Stimulated activated CD4-positive, alpha-beta T cell treated with anti-CD3 and anti-CD28 coated beads, Interleukin-15, amount 100 ng/mL, for 1 hour (primary cell): ENCODE measurements at places on chromosomes 3 and 15.
A peak's percentile ranks its signal among the peaks of the same experiment; 100 is the strongest.

DNA sequence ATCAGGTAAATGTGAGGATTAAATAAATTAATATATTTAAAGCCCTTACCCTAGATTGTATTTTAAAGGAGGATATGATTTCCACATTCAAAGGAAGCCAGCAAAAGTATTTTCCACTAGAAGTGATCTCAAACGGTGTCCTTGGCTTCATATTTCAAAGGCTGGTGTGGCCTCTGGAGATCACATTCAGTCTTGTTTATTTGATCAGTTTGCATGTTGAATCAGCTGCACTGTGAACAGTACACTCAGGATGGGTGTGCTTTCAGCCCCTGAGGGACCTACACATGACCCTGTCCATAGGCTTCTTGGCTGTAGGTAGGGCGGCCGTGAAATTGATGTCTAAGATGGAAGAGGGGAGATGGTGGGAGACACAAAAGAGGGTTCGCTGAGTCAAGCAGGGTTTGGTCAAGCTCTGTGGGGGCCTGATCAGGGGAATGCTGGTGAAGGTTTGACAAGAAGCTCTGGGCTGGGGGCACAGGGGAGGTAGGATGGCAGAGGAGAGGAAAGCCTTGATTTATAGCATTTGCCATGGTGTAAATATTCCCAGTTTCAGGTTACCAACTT is 21.9 kb downstream of the CYP8B1 start:
- no peak for DNase-seq

GRCh38 chr3:32002561-32003368 is 21.2 kb downstream of the ZNF860 start:
- no peak for DNase-seq

DNA sequence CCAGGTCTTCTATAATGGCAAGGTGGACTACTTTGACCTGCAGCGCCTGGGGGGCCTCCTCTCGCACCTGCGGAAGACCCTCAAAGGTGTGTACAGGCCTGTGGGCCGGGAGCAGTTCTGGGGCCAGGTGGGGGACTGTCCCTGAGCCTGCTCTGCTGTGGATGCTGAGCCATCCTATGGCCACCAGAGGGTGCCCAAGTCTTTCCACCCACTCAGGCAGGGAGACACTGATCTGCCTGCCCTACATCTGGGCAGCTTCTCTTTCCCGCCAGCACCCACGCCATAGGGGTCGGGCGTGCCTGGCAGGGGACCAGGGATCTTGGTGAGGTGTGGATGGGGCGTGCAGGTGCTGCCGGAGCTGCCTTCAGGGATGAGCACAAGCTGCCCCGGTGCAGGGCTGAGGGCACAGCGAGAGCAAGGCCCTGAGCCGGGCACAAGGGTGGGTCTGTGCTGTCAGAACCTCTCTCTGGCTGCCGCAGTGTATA is 14.1 kb downstream of the RNF123 start:
- DNase-seq: peak; percentile 36

- no peak for DNase-seq
Measured at GRCh38 chr15:23572844-23573243, 7.4 kb downstream of the MKRN3 start.

DNA sequence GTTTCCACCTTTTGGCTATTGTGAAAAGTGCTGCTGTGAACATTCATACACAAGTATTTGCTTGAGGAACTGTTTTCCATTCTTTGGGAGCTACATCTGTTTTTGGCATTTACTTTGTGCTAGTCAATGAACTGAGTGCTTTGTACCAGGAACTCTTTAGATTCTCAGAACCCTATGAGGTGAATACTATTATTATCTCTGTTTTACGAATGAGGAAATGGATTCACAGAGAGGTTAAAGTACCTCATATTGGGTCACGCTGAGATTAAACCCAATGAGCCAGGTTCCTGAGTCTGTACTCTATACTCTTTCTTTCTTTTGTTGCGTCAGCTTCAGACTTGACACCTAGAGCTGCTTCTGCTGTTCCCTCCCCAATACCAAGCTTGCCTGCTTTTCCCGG is 358.1 kb downstream of the CNTN4 start:
- no peak for DNase-seq

- DNase-seq: no peak
Measured at GRCh38 chr3:39752751-39753150, 56.7 kb upstream of the MYRIP start.

- no peak for DNase-seq
Measured at GRCh38 chr15:98941595-98942255, 65.9 kb downstream of the PGPEP1L start.

GRCh38 chr15:41832875-41833274 is 5.0 kb downstream of the JMJD7 start:
- DNase-seq: no peak

DNA sequence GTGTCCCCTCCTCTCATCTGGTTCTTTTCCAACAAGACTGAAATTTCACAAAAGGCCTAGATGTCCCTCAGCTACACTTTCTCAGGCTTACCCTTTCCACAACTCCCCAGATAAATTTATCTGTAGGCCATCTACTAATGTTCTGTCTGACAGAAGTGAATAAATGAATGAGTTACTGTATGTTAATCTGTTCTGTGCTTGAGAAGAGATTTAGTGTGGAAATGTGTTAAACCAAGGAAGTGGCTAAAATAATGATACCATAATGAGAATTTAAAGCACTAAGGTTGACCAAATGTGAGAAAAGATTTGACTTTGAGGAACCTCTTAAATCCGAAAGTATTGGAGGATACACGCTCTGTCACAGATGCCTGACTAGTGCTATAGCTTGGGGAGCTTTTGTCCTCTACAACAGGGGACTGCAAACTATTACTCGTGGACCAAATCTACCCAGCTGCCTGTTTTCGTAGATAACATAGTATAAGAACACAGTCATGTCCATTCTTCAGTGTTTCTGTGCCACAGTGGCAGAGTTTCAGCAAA is 74.8 kb upstream of the P2RY1 start:
- no peak for DNase-seq

DNA sequence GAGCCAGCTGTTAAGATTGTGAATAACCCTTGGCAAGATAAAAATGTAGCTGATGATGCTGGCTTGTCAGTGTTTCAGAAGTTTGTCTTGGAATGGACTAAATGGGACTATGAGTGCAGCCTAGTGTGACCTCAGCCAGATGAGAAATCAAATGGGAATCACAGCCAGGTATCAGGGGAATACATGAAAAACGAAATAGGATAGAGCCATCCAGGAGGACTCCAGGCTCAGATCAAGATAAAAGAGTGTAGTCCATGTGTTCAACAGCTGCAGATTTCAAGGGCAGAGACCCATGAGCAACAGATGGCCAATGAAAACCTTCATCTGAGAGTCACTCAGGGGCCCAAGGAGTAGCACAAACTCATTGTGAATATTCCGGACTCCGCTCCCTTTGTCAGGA is 1080.9 kb upstream of the CADM2 start:
- no peak for DNase-seq

DNA sequence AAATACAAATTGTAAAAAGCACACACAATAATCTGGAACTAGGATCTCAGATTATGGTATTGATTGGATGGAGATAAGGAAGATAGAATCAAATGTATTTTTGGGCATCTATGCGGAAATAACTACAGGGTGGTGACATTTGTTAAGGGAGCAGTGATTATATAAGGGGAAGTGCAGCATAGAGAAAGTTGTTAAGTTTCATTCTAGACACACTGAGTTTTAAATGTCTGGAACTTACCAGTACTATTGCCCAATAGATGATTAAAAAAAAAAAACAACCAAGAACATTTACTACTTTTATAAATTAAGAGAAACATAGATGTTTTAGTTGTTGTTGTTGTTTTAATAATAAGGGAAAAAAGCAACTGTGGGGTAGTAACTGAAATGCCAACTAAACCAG is 32.1 kb upstream of the C3orf38 start:
- DNase-seq: no peak

- DNase-seq: no peak
Measured at GRCh38 chr15:56978898-56979662, 60.6 kb downstream of the TCF12 start.

DNA sequence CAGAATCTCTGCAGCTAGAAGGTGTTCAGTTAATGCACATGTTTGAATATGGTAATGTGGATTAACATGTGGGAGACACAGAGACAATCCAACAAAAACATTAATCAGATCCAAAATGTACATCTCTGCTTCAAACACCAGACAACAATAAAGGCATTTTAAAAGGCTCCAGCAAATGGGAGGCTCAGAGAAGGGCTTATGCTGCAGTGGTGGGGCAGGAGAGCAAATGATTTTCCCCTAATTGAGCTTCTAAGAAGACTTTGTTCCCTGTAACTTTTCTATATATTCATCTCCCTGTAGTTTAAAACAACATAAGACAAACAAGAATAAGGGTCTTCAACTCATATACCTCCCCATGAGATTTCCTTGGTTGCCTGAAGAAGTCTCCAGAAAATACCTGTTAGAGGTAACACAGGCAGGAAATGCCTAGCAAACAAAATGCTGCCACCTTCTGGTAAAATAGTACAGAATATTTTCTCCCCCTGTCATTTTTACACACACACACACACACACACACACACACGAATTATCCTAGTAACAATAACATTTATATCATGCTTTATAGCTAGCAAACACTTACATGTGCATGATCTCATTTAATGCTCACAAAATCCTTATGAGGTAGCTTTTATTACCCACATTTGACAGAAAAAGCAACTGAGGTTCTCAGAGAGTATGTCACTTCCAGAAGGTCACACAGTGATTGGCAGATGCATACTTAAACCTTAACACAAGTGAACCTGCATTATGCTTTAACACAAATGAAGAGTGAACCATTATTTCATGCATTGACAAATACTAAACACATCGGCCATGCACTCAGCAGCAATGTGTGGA is 123.4 kb upstream of the MB21D2 start:
- DNase-seq: no peak

DNA sequence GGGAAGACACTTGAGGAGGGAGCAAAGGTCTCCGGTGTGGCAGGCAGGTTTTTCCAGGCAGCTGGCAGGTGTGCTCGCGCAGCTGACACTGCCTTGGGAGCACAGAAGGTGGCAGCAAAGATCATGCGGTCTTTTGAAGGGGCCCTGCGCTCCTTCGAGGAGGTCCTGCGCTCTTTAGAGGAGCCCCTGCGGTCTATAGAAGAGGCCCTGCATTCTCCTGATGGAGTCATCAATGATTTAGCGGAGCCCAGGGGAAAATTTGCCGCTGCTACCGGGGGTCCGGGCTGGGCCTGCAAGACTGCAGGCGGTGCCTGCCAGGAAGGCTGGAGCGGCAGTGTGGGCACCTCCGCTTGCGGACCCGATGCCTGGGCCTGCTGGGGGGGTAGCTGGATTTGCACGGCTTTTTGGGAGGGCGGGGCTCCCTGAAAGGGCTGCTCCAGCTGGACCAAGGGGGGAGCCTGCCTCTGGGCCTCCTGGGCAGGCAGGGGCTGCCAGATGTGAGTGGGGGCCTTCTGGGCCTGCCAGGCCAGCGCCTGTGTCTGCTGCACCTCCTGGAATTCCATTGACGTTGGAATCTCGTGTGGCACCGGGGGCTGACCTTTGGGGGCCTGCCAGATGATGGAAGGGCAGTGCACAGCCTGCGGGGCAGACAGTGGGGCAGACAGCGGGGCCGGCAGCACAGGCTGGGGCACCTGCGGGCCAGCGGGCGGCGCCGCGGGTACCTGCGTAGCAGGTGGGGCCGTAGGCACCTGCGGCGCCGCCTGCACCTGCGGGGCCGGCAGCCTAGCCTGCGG is 2.1 kb downstream of the MAGEL2 start:
- no peak for DNase-seq

GRCh38 chr3:177334803-177335202 is 137.5 kb upstream of the TBL1XR1 start:
- DNase-seq: no peak

DNA sequence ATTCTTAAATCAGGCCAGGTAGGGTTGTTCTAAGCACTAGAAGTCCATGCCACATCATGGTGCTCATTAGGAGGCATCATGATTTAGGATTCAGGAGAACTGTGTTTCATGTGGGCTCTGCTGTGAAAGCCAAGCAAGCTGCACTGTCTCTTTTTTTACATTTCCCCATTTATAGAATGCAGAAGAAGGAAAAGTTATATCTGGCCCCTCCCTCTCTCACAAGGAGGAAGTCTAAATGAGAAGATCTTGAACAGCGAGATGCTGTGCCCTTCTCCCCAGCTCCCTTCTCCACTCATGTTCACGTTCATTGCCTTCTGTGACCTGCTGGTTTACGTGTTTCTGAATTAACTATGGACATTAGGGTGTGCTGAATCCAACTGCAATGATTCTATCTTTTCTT is 178.5 kb upstream of the RASGRP1 start:
- no peak for DNase-seq

GRCh38 chr3:78668302-78668701 is 1099.5 kb downstream of the ROBO1 start:
- DNase-seq: no peak

DNA sequence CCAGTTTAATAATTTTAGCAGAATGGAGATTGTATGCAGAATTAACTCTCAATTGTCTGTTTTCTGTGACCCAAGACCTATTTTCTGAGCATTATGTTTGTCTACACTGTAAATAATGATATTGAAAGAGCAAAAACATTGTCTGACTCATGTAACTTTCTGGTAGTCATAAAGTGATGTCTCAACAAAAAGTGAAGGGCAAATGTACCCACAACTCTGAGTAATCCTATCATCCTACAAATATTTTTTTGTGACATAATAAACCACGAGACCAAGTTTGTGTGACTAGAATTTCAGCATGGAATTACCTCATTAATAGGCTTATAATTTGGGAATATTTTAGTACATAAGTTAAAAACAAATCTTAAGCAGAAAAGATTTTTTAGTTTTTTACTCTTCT is 15.4 kb upstream of the ABHD10 start:
- DNase-seq: no peak

DNA sequence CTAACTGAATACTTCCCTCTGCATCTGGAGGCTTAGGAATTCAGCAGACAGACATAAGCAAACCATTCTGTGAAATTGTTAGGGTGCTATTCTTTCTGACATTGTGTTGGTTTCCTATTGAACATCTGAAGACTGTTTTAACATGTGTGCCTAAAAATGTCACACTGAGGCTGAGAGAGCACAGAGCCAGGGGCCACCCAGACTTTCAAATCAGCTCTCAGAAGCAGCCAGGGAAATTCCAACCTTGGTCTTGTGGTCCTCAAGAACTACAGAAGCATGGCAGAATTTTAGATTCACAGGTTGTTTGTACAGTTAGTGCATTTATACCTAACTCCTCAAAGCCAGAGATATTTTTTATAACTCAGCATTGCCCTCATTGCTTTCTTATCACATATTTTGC is 929.2 kb upstream of the CFAP20DC start:
- DNase-seq: no peak

DNA sequence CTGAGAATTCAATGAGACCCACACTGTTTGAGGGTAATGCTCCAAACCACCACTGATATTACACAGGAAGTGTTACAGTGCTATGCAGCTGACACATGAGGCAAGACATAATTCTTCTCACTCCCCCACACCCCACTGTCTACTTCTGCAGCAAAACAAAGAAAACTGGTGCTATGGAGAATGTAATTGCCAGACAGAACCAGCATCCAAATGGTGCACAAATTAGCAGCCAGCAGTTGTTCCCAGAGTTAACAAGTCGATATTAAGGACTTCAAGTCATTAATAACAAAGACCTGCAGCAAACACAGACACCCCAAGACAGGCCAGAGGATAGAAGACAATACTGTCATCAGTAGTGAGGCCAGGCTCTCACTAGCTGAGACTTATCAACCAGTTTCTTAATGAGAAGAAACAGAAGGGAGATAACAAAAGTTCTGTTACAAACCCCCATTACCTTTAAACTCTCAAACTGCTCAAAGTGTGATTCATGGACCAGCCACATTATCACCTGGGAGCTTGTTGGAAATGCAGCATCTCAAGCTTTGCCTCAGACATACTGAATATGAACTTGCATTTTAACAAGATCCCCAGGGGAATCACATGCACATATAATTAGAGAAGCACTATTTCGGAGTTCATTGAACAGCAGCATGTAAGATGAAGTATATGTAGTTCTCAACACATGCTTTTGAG is 58.7 kb upstream of the FNDC3B start:
- DNase-seq: no peak
